ENCODE measurements at places on chromosomes 7 and 10.

- DNase-seq = peak; percentile 57
These were observed 123.3 kb upstream of the LAMB4 start for GRCh38 chr7:108253275-108254044.

DNA sequence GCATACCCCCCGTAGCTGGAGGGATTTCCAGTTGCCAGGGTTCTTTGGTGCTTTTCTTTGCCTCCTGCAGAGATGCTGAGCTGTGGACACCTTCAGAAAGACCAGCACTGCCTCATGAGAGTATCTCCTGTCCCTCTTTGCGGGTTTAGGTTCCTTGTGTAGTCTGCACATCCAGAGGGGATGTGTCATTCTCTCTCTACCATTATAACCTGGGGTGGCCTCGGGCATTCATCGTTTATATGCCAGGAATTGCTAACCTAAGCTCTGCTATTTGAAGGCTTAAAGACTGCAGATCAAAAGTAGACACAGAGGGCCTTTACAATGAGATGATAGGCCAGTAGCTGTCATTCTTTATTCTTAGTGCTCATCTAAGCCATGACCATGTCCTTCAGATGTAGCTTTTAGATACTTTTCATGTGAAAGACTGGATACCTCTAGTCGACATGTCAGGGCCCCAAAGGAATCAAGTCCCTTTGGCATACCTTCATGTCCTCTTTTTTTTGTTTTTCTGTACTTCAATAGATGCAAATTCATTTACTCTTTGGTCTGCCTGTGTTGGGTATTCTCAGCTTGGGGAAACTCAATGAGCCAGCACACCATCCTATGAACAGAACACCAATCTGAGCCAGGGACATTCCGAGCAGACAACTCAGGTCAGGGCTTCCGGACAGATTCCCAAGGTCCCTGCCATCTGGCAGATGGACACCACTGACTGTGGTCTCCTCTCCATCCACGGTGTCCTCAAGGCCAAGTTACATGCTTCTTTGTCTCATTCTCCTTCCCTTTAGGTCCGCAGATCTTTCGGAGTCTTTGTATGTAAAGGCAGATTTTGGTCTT is 129.3 kb downstream of the NRF1 start:
- no peak for DNase-seq

DNA sequence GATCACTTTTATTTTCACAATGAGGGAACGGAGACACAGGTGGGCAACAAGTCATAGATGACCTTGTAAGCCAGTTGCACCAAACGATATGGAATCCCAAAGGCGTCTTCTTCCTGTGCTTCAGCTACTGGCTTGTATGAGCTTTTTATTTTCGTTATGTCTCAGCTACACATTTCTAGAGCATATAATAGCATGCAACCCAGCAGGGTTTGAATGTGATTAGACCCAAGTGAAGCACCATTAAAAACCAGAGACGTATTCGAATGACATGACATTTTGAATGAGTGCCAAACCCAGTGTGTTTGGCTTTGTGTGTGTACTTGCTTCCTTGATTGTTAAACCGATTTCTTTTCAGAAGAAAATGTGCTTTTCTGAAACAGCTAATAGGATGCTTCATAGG is 963.2 kb upstream of the CELF2 start:
- no peak for DNase-seq

DNA sequence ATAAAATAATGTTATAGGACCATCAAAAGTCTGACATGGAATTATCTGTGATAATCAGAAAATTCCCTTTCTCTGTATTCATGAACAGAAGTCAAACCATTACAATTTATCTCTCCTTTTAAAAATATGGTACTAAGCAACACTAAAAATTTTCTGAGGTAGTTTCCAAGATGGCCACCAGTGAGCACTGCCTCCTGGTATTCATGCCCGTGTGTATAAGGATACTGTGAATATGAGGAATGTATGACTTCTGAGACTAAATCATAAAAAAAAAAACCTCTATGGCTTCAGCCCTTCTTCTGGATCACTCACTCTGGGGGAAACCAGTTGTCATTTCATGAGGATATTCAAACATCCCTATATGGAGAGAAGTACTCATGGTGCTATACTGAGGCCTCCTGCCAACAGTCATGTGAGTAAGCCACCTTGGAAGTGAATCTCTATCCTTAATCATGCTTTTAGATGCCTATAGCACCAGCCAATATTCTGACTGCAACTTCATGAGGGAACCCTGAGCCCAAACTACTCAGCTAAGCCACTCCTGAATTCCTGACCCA is 41.1 kb downstream of the SIRT1 start:
- no peak for DNase-seq

- peak; percentile 25 for DNase-seq
These were observed 34.6 kb downstream of the PPP1R9A start for GRCh38 chr7:94941844-94942632.

- no peak for DNase-seq
These were observed 358.1 kb downstream of the CRPPA start for GRCh38 chr7:16063221-16063620.

DNA sequence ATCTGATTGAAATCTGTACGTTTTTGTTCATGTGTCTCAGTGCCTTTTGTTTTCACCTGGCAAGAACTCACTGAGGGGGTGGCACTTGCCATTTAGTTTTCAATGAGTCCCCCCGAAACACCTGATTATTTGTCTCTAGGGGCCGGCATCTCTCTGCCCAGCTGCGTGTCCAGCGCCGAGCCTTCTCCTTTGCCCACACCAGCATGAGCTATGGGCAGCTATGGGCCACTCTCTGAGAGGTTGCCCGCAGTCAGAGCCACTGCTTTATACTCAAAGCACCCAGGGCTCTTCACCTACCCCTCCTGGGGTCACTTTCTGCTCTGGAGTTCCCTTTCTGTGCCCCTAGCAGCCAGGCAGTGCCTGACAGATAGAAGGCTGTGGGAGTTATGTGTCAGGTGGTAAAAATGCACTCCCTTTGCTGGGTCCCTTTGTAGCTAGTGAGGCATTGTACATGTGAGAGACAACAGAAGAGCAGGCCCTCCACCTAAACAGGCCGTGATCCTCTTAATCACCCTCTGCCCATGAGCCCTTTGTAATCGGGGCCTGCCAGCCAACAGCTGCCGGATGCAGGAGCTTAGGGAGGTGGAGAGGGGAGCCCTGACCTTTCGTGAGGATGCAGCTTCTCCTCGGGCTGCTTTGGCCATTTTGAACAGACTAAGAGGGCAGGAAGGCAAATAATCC is 133.1 kb upstream of the NPS start:
- no peak for DNase-seq

- peak; percentile 64 for DNase-seq
These were observed 135.9 kb upstream of the PODXL start for GRCh38 chr7:131692131-131692960.

GRCh38 chr7:2405601-2406345 is 2.4 kb downstream of the CHST12 start:
- DNase-seq = no peak

DNA sequence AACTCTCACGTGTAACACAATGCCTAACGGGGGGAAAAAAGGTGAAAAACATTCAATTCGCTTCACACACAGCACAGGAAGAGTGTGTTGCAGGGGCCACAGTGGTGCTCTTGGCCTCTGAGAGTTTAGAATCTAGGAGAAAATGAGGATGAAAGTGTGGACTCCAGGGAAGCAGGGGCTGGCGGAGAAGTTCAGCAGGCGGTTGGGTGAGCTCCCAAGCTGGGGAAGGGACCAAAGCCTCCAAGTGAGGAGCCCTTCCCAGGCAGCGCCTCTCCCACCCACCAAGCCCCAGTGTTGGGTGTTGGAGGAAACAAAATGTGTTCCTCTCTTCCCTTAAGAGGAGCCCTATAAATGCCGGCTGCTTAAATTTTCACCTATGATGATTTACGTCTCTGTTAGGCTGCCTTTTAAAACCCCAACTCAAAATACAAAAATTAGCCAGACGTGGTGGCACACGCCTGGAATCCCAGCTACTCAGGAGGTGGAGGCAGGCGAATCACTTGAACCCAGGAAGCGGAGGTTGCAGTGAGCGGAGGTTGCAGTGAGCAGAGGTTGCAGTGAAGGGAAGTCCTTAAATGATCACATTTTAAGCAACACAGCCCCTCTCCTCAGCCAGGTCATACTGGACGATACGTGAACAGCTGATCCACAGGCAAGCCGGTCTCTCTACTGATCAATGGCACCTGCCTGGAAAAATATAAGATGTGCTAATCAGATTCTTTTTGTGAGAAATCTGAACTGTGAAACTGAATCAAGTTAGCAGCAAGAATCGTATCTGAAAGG is 735.2 kb downstream of the PARD3 start:
- DNase-seq = no peak

All from NCI-H69 (cell line).